ENCODE measurements at places on chromosomes 7 and 10. TPM values are rescaled to one million over a fixed set of nuclear protein-coding genes. Genes with fewer than 3 reads are reported as not detected.

Gene CCDC7
- 10.2 TPM for total RNA-seq

Gene VSIR
- 1.3 TPM for total RNA-seq

Gene MKX
- total RNA-seq = 28.8 TPM

Gene OGDHL
- total RNA-seq = 0.45 TPM

Gene HABP2
- not detected for total RNA-seq

Gene MRC1
- not detected for total RNA-seq

Gene KEL
- 0.79 TPM for total RNA-seq

Gene GRID2IP
- 0.15 TPM for total RNA-seq

- no peak for DNase-seq
- H3K4me1 ChIP-seq = no peaks in the 10 kb centered on the region
- no peaks in the 10 kb centered on the region for H3K36me3 ChIP-seq
Observed at GRCh38 chr10:57917019-57917418, 350.7 kb downstream of the IPMK start.

GRCh38 chr7:156650042-156650441 is 9.5 kb downstream of the RNF32 start:
- H3K36me3 ChIP-seq = no peaks in the 10 kb centered on the region
- no peaks in the 10 kb centered on the region for H3K27me3 ChIP-seq
- H3K27ac ChIP-seq = no peak overlapping the region
- H3K4me3 ChIP-seq = no peak overlapping the region

DNA sequence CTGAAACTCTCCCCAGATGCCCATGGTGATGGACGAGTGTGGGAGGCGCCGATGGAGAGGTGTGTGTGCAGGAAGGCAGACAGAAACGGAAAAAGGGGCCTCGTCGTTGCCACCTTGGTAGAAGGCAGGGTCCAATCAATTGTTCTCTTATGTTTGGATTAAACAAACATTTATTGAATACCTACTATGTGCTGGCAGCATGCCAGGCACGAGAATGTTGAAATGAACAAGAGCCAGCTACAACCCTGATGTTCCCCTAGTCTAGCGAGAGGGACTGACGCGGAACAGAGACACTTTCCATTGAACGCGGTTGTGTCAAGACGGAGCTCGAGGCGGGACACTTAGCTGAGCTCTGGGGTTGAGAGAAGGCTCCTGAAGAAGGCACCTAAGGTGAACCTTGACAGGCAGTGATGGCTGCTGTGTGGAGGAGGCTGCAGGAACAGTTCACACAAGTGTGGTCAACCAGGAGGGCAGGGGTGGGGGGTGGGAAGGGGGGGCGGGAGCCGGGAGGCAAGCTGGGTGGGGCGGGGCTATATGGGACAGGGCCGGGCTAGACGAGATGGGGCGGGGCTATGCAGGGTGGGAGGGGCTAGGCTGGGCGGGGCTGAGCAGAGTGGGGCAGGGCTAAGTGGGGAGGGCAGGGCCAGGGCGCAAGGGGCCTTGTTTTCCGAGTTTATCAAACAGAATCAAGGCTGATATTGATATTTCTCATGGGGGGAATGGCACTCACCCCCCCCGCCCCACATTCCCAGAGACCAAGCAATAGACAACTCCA is 181.0 kb downstream of the GATA3 start:
- H3K27ac ChIP-seq = no peak overlapping the region
- no peak overlapping the region for H3K4me3 ChIP-seq
- DNase-seq = no peak

DNA sequence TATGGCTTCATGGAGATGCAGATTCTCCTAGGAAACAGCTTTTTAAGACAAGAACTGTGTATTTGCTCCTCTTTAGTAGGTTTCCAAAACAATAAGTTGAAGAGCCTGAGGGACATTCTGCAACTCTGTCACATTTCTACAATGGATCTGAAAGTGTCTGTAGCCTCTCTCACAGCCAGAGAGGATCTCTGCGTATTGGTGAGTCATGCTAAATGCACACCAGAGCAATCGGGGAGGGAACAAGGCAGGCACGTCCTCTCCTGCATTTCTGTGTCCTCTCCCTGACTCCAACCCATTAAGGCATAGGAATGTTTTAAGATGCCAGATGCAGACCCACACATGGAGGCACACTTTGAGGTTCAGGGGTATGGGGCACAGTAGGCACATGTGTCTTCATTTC is 1126.4 kb upstream of the GHITM start:
- H3K4me1 ChIP-seq = peaks cover 19% of the 10 kb centered on the region
- no peak for DNase-seq
- no peaks in the 10 kb centered on the region for H3K36me3 ChIP-seq
- peaks cover 1% of the 10 kb centered on the region for H3K27me3 ChIP-seq

DNA sequence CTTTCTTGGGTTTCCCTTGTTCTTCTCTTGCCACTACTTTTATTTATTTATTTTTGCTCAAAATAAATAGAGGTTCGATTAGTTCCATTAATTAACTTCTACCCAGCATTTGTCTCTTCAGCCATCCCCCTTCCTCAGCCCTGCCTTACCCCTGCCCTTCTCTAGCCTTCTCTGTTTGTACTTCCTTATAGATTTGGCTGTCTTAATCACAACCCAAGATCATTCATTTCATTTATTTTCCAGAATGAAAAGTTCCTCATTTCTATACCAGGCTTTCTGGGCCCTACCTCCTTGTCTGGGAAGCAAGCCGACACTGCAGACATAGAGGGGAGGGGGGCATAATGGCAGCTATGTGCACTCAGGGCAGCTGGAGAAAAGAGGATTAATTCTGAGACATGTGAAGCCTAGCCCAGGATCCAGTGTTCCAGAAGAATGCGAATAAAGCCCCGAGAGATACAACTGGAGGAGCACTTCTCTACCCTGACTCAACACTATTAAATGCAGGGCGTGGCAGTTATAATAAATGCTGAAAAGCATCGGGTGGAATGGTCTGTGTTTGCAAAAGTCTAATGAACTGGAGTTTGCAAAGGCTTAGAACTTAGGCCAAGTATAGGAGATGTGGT is 6.4 kb upstream of the PDCD4 start:
- H3K36me3 ChIP-seq = no peaks in the 10 kb centered on the region
- no peak for DNase-seq
- no peak overlapping the region for H3K4me3 ChIP-seq
- H3K27me3 ChIP-seq = no peaks in the 10 kb centered on the region
- peaks cover 51% of the 10 kb centered on the region for H3K4me1 ChIP-seq

- peaks cover 4% of the 10 kb centered on the region for H3K36me3 ChIP-seq
- no peaks in the 10 kb centered on the region for H3K4me1 ChIP-seq
- no peak overlapping the region for H3K4me3 ChIP-seq
- H3K27me3 ChIP-seq = peaks cover 46% of the 10 kb centered on the region
Observed at GRCh38 chr10:71074176-71074755, 138.1 kb upstream of the UNC5B start.

DNA sequence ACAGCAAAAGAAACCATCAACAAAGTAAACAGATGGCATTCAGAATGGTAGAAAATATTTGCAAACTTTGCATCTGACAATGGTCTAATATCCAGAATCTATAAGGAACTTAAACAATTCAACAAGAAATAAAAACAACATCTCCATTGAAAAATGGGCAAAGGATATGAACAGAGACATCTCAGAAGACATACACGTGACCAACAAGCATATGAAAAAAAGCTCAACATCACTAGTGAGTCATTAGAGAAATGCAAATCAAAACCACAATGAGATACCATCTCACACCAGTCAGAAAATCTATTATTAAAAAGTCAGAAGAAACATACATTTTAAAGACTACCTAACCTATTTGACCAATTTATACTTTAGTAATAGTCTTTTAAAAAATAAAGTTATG is 571.3 kb upstream of the NRG3 start:
- no peaks in the 10 kb centered on the region for H3K36me3 ChIP-seq
- no peak overlapping the region for H3K27ac ChIP-seq
- H3K4me3 ChIP-seq = no peak overlapping the region
- H3K4me1 ChIP-seq = no peaks in the 10 kb centered on the region

GRCh38 chr7:87151729-87152111 is 533 bp upstream of the DMTF1 start:
- no peak for DNase-seq
- peak overlapping the region; percentile 99 for H3K27ac ChIP-seq
- H3K27me3 ChIP-seq = no peaks in the 10 kb centered on the region

DNA sequence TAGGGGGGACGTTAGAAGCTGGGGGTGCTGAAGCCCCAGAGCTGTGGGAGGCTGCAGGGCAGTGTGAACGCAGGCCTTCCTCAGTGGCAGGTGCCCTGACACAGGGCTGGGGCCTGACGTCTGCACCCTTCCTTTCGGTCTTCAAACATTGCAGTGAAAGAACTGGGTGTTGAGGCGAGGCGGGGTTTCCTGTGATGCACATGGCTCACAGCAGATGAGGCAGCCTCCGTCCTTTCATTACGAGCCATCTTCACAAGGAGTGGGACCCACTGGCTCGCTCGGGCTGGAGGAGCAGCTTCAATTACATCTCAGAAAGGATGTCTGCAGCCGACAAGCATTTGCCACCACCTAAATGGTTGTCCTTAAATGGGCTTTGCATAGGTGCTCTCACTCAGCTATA is 180.3 kb upstream of the SHH start:
- H3K36me3 ChIP-seq = no peaks in the 10 kb centered on the region
- DNase-seq = peak; percentile 75
- H3K4me1 ChIP-seq = no peaks in the 10 kb centered on the region

- no peak overlapping the region for H3K4me3 ChIP-seq
- peaks cover 69% of the 10 kb centered on the region for H3K4me1 ChIP-seq
- H3K36me3 ChIP-seq = peaks cover 4% of the 10 kb centered on the region
- H3K27ac ChIP-seq = no peak overlapping the region
- DNase-seq = no peak
Observed at GRCh38 chr10:79192677-79193003, 123.9 kb downstream of the ZMIZ1 start.

GRCh38 chr10:114173603-114173920 is 441 bp downstream of the CCDC186 start:
- H3K27me3 ChIP-seq = no peaks in the 10 kb centered on the region
- DNase-seq = no peak
- peaks cover 29% of the 10 kb centered on the region for H3K4me1 ChIP-seq
- peaks cover 1% of the 10 kb centered on the region for H3K36me3 ChIP-seq
- peak overlapping the region; percentile 95 for H3K4me3 ChIP-seq

GRCh38 chr7:37977243-37977642 is 56.8 kb downstream of the EPDR1 start:
- no peaks in the 10 kb centered on the region for H3K4me1 ChIP-seq
- DNase-seq = no peak
- no peak overlapping the region for H3K4me3 ChIP-seq
- H3K27me3 ChIP-seq = peaks cover 4% of the 10 kb centered on the region

- H3K4me1 ChIP-seq = peaks cover 50% of the 10 kb centered on the region
- H3K36me3 ChIP-seq = no peaks in the 10 kb centered on the region
- DNase-seq = no peak
- H3K27me3 ChIP-seq = no peaks in the 10 kb centered on the region
- H3K27ac ChIP-seq = peak overlapping the region; percentile 20
Observed at GRCh38 chr10:113007821-113008220, 57.8 kb downstream of the TCF7L2 start.

DNA sequence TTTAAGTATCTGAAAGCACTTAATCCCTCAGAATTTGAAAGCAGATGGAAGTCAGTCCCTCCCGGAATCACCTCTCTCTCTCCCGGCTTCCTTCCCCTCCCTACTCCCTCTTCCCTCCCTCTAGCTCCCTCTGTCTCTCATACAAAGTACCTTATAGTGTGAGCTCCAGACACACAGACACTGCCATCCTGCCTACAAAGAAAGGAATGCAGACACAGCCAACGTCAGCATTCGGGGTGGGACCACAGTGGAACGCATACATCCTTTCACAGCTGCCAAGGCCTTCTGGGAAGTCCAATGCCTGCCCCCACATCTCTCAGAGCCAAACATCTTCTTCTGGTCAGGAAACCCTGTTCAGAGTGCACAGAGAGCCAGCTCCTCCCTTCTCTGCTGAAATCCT is 9.3 kb downstream of the NOD1 start:
- H3K27ac ChIP-seq = peak overlapping the region; percentile 96
- no peaks in the 10 kb centered on the region for H3K36me3 ChIP-seq
- DNase-seq = no peak
- H3K4me3 ChIP-seq = peak overlapping the region; percentile 38

GRCh38 chr7:1850976-1851571 is 181.0 kb downstream of the ELFN1 start:
- no peaks in the 10 kb centered on the region for H3K36me3 ChIP-seq
- no peak overlapping the region for H3K4me3 ChIP-seq

- H3K27ac ChIP-seq = no peak overlapping the region
- no peak for DNase-seq
- H3K4me1 ChIP-seq = peaks cover 63% of the 10 kb centered on the region
- no peaks in the 10 kb centered on the region for H3K36me3 ChIP-seq
- H3K4me3 ChIP-seq = no peak overlapping the region
Observed at GRCh38 chr10:32321016-32321631, 25.8 kb downstream of the EPC1 start.

GRCh38 chr10:99994801-99995200 is 14.9 kb downstream of the DNMBP start:
- H3K27me3 ChIP-seq = no peaks in the 10 kb centered on the region
- H3K27ac ChIP-seq = no peak overlapping the region
- H3K4me3 ChIP-seq = no peak overlapping the region
- DNase-seq = no peak
- no peaks in the 10 kb centered on the region for H3K36me3 ChIP-seq
- peaks cover 60% of the 10 kb centered on the region for H3K4me1 ChIP-seq

DNA sequence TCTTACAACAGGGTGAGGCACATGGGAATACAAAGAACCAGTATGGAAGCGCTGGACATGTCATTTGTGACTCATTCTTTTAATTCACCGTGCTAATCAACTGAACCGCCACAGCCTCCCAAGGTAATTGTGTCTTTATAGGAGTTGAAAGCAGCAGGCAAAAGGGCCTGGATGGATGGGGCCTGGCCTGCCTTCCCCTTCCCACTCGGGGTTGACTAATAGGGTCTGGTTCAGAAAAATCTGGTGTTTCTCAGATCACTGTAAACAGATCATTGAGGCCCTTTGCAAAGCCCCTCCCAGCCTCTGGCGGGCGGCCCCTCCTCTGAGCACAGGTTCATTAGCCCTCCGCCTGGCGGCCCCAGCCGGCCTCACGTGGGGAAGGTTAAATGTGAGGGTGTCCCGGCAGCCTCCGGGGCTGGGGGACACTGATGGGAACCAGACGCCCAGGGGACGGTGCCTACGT is 100.8 kb downstream of the EBF3 start:
- no peaks in the 10 kb centered on the region for H3K4me1 ChIP-seq
- no peaks in the 10 kb centered on the region for H3K36me3 ChIP-seq
- H3K27me3 ChIP-seq = no peaks in the 10 kb centered on the region
- H3K27ac ChIP-seq = no peak overlapping the region
